ENCODE measurements at places on chromosomes 13 and 19. TPM values are rescaled to one million over a fixed set of nuclear protein-coding genes. Genes with fewer than 3 reads are reported as not detected.

DNA sequence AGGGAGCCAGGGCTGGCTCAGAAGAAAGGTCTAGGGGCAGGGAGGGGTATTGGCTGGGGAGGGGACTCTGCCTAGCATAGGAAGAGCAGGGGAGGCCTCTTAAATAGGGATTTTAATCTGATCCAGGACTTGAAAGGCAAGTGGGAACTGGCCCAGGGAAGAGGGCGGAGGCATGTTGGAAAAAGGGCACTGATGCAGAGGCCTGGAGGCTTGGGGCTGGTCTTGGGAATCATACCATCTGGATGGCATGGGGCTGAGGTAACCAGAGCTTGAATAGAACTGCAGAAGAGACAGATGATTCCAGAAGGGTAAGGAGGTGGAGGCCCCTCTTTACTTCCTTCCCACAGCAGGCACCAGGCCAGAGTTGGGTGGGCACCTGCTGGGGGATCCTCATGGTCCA is 29.1 kb downstream of the CERS4 start:
- no peak overlapping the region for H3K27ac ChIP-seq
- DNase-seq, result no peak
- no peak overlapping the region for H3K4me3 ChIP-seq
- H3K36me3 ChIP-seq, result no peaks in the 10 kb centered on the region
- H3K27me3 ChIP-seq, result no peaks in the 10 kb centered on the region
- H3K4me1 ChIP-seq, result peaks cover 18% of the 10 kb centered on the region

- H3K4me3 ChIP-seq, result no peak overlapping the region
- H3K36me3 ChIP-seq, result no peaks in the 10 kb centered on the region
- peak overlapping the region; percentile 87 for H3K27ac ChIP-seq
- DNase-seq, result peak; percentile 83
- peaks cover 19% of the 10 kb centered on the region for H3K4me1 ChIP-seq
- H3K27me3 ChIP-seq, result no peaks in the 10 kb centered on the region
Measured at GRCh38 chr19:17125728-17126677, 50.4 kb downstream of the MYO9B start.

DNA sequence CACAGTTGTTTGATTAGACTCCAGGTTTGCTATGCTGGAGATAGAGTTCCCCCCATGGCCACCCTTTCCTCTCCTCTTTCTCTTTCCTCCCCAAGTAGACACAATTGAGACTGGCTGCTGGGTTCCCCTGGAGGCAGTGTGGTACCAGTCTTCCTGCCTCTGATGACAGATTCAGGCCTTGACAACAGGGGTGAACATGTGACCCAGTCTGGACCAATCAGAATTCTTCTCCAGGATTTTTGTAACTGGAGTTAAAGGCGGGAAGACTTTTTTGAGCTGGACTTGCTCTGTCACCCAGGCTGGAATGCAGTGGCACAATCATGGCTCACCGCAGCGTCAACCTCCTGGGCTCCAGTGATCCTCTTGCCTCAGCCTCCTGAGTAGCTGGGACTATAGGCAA is 48.7 kb downstream of the CCNE1 start:
- no peaks in the 10 kb centered on the region for H3K36me3 ChIP-seq
- no peak overlapping the region for H3K4me3 ChIP-seq
- peaks cover 3% of the 10 kb centered on the region for H3K27me3 ChIP-seq
- no peaks in the 10 kb centered on the region for H3K4me1 ChIP-seq
- no peak for DNase-seq

GRCh38 chr19:6577476-6578125 is 13.3 kb downstream of the CD70 start:
- H3K4me3 ChIP-seq, result no peak overlapping the region
- H3K4me1 ChIP-seq, result no peaks in the 10 kb centered on the region
- peaks cover under 1% of the 10 kb centered on the region for H3K27me3 ChIP-seq
- no peak overlapping the region for H3K27ac ChIP-seq
- no peak for DNase-seq

- DNase-seq, result no peak
- H3K36me3 ChIP-seq, result no peaks in the 10 kb centered on the region
- no peak overlapping the region for H3K4me3 ChIP-seq
- H3K4me1 ChIP-seq, result no peaks in the 10 kb centered on the region
- H3K27ac ChIP-seq, result no peak overlapping the region
Measured at GRCh38 chr13:25873242-25873612, 178.6 kb downstream of the SHISA2 start.

- H3K4me3 ChIP-seq, result no peak overlapping the region
- no peaks in the 10 kb centered on the region for H3K4me1 ChIP-seq
Measured at GRCh38 chr13:29954082-29955028, 103.9 kb upstream of the UBL3 start.

DNA sequence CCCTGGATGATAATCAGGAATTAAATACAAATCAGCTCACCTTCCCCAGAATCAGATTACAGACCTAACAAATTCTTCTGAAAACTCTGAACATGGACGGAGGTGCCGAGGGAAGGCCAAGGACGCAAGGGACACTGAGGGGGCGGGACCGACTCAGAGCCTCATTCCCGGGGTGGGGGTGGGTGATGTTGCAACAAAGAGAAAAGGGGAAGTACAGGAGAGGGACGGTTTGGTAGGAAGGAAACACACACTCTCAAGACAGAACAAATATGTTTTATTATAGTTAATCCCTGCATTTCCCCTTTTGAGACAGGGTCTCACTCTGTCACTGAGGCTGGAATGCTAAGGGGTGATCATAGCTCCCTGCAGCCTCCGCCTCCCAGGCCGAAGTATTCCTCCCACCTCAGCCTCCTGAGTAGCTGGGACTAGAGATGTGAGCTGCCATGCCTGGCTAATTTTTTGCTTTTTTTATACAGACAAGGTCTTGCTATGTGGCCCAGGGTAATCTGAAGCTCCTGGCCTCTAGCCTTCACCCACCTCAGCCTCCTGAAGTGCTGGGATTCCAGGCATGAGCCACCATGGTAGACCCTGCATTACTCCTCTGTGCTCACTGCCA is 786 bp upstream of the LILRA2 start:
- no peak for DNase-seq
- no peaks in the 10 kb centered on the region for H3K4me1 ChIP-seq
- peaks cover 24% of the 10 kb centered on the region for H3K27me3 ChIP-seq
- H3K27ac ChIP-seq, result no peak overlapping the region
- no peak overlapping the region for H3K4me3 ChIP-seq
- H3K36me3 ChIP-seq, result no peaks in the 10 kb centered on the region

GRCh38 chr19:58455306-58455705 is 3.9 kb downstream of the ZNF324B start:
- no peaks in the 10 kb centered on the region for H3K27me3 ChIP-seq
- no peak for DNase-seq
- peaks cover 7% of the 10 kb centered on the region for H3K4me1 ChIP-seq
- no peak overlapping the region for H3K4me3 ChIP-seq
- peaks cover 3% of the 10 kb centered on the region for H3K36me3 ChIP-seq
- H3K27ac ChIP-seq, result no peak overlapping the region

DNA sequence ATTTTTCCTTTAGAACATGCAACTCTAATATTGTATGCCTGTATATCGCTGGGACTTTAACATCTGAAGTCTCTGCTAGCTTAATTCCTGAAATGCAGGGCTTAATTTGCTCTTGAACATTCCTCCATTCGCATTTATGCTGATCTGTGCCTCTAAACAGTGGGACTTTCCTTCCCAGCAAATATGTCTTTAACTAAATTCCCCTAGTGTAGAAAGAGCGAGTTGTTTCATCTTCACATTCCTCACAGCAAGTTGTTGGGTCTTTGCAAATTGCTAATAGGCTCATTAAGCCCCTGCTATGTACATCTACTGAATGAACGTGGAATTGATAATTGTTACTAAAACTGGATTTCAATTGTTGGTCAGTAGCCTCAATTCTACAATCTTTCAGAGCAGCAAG is 118.4 kb upstream of the OBI1 start:
- no peaks in the 10 kb centered on the region for H3K4me1 ChIP-seq
- no peak overlapping the region for H3K27ac ChIP-seq
- H3K36me3 ChIP-seq, result no peaks in the 10 kb centered on the region
- DNase-seq, result no peak
- H3K27me3 ChIP-seq, result no peaks in the 10 kb centered on the region

GRCh38 chr19:1782521-1782920 is 29.2 kb downstream of the ONECUT3 start:
- peaks cover 62% of the 10 kb centered on the region for H3K27me3 ChIP-seq
- no peak for DNase-seq
- no peaks in the 10 kb centered on the region for H3K4me1 ChIP-seq
- H3K4me3 ChIP-seq, result no peak overlapping the region
- H3K36me3 ChIP-seq, result no peaks in the 10 kb centered on the region

- H3K27me3 ChIP-seq, result no peaks in the 10 kb centered on the region
- H3K27ac ChIP-seq, result no peak overlapping the region
- no peak overlapping the region for H3K4me3 ChIP-seq
- H3K4me1 ChIP-seq, result no peaks in the 10 kb centered on the region
Measured at GRCh38 chr19:17183271-17183761, 31.8 kb upstream of the USE1 start.

DNA sequence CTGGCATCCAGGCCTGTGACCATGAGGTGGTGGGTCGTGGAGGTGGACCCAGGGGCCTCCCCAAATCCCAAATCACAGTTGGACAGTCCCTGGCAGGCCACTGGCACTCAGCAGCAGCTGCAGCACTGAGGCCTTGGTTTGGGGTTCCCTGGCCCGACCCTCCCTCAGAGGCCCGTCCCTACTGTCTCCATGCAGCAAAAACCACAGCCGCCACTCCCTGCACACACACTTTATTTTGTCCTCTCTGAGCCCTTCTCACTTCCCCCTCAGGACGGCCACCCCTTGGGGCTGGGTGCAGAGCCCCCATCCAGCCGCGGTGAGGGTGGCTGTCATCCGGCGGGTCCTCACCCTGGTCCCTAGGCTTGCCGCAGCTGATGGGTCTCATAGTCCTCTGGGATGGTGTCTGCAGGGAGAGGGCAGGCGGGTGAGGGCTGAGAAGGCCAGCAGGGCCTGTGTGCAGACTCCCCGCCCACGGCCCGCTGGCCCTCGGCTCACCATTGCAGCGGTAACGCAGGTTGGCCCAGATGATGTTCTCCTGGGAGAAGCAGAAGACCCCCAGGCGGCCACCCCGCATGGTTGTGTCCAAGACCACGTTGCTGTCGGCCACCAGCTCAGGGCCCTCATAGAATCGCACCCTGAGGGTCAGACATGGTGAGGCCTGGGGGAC is 8.4 kb downstream of the COMP start:
- DNase-seq, result no peak
- H3K4me3 ChIP-seq, result no peak overlapping the region
- H3K27ac ChIP-seq, result no peak overlapping the region
- H3K4me1 ChIP-seq, result peaks cover 20% of the 10 kb centered on the region

- peaks cover 16% of the 10 kb centered on the region for H3K4me1 ChIP-seq
- no peak overlapping the region for H3K4me3 ChIP-seq
- no peaks in the 10 kb centered on the region for H3K27me3 ChIP-seq
- H3K27ac ChIP-seq, result no peak overlapping the region
Measured at GRCh38 chr19:4329858-4330257, 8.8 kb downstream of the STAP2 start.

DNA sequence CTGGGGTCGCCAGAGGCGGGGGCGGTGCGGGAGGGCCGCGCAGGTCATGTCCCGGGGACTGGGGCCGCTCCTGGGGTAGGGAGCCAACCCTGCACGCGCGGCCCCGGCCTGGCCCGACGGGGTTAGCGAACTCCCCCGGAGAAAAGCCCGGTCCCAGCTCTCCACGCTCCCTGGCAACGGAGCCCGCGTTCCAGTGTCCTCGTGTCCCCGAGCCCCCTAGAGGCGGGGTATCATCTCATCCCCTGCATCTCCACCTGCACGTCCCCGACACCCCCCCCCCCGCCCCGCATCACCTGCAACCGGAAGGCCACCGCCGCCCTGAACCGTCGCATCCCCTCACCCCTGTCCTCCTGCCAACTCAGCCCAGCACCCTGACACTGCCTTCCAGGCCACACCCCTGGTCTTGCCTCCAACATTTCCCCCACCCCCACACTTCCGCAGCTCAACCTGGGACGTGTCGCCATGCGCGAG is 2.7 kb downstream of the WDR88 start:
- peak; percentile 44 for DNase-seq
- no peak overlapping the region for H3K27ac ChIP-seq
- H3K36me3 ChIP-seq, result no peaks in the 10 kb centered on the region
- H3K4me3 ChIP-seq, result no peak overlapping the region

- H3K4me3 ChIP-seq, result no peak overlapping the region
- no peak for DNase-seq
- no peaks in the 10 kb centered on the region for H3K36me3 ChIP-seq
Measured at GRCh38 chr13:78161266-78161665, 242.6 kb upstream of the EDNRB start.

DNA sequence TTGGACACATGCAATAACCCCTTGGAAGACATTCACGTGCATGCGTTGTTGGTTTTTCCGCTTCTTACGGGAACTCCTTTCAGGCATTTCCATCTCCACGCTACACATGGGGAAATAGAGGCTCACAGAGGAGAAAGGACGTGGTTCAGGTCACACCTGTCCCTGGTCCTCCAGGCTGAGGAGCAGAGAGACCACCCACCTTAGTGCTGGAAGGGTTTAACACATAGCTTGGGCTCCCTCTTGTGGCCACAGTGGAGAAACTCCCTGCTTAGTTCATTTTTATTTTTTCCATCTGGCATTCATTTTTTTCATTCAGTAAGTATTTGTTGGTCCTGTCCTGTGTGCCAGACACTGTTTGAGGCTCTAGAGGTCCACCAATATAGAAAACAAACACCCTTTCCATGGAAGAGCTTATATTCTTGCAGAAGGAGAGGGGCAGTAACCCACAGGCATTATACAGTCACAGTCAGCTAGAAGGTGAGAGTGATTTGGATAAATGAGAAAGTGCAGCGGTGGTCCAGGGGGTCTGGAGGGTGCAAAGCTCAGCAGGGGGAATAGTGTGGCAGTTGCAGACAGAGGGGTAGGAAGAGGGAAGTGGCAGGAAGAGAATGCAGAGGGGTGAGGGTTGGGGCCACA is 24.2 kb upstream of the TTYH1 start:
- no peak overlapping the region for H3K4me3 ChIP-seq
- no peaks in the 10 kb centered on the region for H3K4me1 ChIP-seq
- peaks cover 60% of the 10 kb centered on the region for H3K27me3 ChIP-seq
- DNase-seq, result peak; percentile 68
- H3K36me3 ChIP-seq, result no peaks in the 10 kb centered on the region

GRCh38 chr13:106349080-106349931 is 186.2 kb downstream of the EFNB2 start:
- H3K4me1 ChIP-seq, result no peaks in the 10 kb centered on the region
- H3K27me3 ChIP-seq, result no peaks in the 10 kb centered on the region
- peak overlapping the region; percentile 48 for H3K4me3 ChIP-seq

- H3K4me3 ChIP-seq, result no peak overlapping the region
- H3K36me3 ChIP-seq, result no peaks in the 10 kb centered on the region
- DNase-seq, result no peak
- no peaks in the 10 kb centered on the region for H3K4me1 ChIP-seq
- H3K27ac ChIP-seq, result no peak overlapping the region
Measured at GRCh38 chr13:66076417-66076816, 1153.7 kb downstream of the PCDH9 start.

The CEACAM1 gene
- polyA plus RNA-seq, result 0.53 TPM

The ZFR2 gene
- polyA plus RNA-seq, result 0.18 TPM

The ATP12A gene
- not detected for polyA plus RNA-seq

The ONECUT3 gene
- not detected for polyA plus RNA-seq

The ZNF888 gene
- 0.46 TPM for polyA plus RNA-seq

The SIGLEC11 gene
- not detected for polyA plus RNA-seq

The PDS5B gene
- polyA plus RNA-seq, result 3.7 TPM

The EPS8L1 gene
- polyA plus RNA-seq, result 12.9 TPM

The ZNF880 gene
- 27.8 TPM for polyA plus RNA-seq

The KIR2DL1 gene
- polyA plus RNA-seq, result not detected

The ZNF766 gene
- 5.4 TPM for polyA plus RNA-seq

Measured in SK-N-SH (cell line).